ENCODE measurements at places on chromosomes 11 and 22. TPM values are rescaled to one million over a fixed set of nuclear protein-coding genes. Genes with fewer than 3 reads are reported as not detected.

- H3K4me1 ChIP-seq = no peaks in the 10 kb centered on the region
- no peaks in the 10 kb centered on the region for H3K36me3 ChIP-seq
- no peak overlapping the region for H3K27ac ChIP-seq
- H3K27me3 ChIP-seq = peaks cover 5% of the 10 kb centered on the region
Observed at GRCh38 chr22:50058906-50059880, 1.1 kb upstream of the TTLL8 start.

GRCh38 chr22:35661464-35661863 lies 13.2 kb downstream of the APOL6 start:
- H3K4me1 ChIP-seq = peaks cover 72% of the 10 kb centered on the region
- peaks cover 35% of the 10 kb centered on the region for H3K36me3 ChIP-seq
- no peak for DNase-seq
- no peaks in the 10 kb centered on the region for H3K27me3 ChIP-seq

DNA sequence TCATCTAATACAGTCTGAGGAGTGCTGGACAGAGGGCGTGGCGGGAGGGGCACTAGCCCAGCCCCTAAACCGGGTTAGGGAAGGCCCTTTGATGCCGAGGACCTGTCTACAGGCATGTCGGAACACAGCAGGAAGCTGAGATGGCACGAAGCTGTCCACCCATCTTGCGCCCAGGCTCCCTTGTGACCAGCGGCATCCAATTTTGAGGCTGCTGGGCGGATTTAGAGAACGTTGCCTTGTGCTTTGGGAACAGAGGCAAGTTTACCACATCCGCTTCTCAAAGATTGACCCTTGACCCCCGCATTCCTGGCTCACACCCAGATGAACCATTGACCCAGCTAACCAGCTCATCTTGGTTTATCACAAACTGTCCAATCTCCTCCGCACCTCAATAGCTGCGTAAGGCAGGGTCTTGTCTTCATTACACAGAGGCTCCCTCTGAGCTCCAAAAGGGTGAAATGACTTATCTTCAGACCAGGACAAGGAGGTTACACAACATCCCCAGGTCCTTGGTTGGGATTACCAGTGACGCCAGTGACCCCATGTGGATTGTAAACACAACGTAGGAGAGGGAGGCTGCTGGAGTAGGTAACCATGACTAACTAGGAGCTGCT lies 4.5 kb downstream of the FAM83F start:
- H3K27ac ChIP-seq = no peak overlapping the region
- DNase-seq = no peak
- H3K4me3 ChIP-seq = no peak overlapping the region
- H3K4me1 ChIP-seq = peaks cover 6% of the 10 kb centered on the region
- no peaks in the 10 kb centered on the region for H3K36me3 ChIP-seq
- H3K27me3 ChIP-seq = peaks cover 18% of the 10 kb centered on the region

Gene SEC14L6
- not detected for total RNA-seq

Gene PLEKHB1
- total RNA-seq = 63.2 TPM

Gene SLC17A6
- total RNA-seq = not detected

GRCh38 chr11:2518111-2518982 lies 73.5 kb downstream of the KCNQ1 start:
- no peak for DNase-seq
- H3K27ac ChIP-seq = no peak overlapping the region
- H3K4me3 ChIP-seq = no peak overlapping the region
- no peaks in the 10 kb centered on the region for H3K4me1 ChIP-seq

GRCh38 chr11:129951201-129951865 lies 51.3 kb downstream of the PRDM10 start:
- no peaks in the 10 kb centered on the region for H3K27me3 ChIP-seq
- H3K27ac ChIP-seq = no peak overlapping the region
- no peaks in the 10 kb centered on the region for H3K36me3 ChIP-seq
- DNase-seq = no peak

DNA sequence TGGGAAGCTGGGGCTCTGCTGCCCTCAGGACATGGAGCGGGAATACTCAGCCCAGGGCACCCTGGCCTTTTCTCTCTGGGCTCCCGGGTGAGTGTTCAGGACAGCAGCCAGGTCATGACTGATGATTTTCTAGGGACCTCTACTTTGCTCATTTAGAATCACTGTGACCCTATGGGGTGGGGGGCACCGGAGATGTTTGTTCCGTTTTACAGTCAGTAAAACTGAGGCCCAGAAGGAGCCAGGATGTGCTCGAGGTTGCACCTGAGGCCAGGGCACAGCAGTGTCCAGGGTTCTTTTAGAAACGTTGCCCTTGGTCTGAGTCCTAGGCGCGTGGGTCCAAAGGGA lies 48.1 kb downstream of the SMIM38 start:
- DNase-seq = no peak
- H3K36me3 ChIP-seq = no peaks in the 10 kb centered on the region
- H3K4me3 ChIP-seq = no peak overlapping the region
- H3K4me1 ChIP-seq = no peaks in the 10 kb centered on the region
- H3K27me3 ChIP-seq = no peaks in the 10 kb centered on the region

DNA sequence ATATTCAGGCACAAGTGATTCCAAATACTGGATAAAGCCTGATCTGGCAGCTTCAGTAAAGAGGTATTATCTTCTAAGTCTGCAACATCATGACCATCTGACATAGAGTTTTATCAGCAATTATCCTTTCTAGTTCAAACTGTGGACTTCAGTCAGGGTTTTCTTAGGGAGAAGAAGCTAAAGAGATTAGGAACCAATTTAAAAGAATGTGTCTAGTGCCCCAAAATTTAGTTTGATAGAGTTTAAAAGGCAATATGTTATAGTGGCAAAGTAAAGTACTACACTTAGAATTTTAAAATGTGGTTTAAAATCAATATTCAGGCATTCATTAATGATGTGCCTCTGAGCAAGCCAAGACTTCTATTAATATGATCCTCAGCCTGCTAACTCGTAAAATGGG lies 5.4 kb downstream of the PAK1 start:
- no peak for DNase-seq
- H3K27ac ChIP-seq = no peak overlapping the region
- no peak overlapping the region for H3K4me3 ChIP-seq
- no peaks in the 10 kb centered on the region for H3K36me3 ChIP-seq
- peaks cover 6% of the 10 kb centered on the region for H3K4me1 ChIP-seq

DNA sequence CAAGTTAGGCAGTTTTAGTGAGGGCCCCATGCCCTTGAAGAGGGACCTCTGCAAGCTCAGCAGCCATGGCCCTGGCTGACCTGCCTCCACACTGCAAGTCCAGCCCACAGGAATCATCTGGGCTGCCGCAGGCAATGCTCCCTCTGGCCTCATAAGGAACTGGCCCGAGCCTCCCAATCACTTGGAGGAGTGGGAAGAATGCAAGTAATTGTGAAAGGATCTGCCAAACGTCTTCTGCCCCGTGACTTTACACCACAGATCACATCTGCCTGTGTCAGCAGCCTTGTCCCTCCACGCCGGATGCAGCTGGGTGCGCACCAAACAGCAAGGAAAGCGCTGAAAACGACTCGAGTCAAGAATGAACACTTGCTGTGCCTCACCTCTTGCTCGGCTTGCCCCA lies 23.8 kb downstream of the OPCML start:
- H3K27ac ChIP-seq = no peak overlapping the region
- no peak overlapping the region for H3K4me3 ChIP-seq
- no peaks in the 10 kb centered on the region for H3K27me3 ChIP-seq
- DNase-seq = no peak

DNA sequence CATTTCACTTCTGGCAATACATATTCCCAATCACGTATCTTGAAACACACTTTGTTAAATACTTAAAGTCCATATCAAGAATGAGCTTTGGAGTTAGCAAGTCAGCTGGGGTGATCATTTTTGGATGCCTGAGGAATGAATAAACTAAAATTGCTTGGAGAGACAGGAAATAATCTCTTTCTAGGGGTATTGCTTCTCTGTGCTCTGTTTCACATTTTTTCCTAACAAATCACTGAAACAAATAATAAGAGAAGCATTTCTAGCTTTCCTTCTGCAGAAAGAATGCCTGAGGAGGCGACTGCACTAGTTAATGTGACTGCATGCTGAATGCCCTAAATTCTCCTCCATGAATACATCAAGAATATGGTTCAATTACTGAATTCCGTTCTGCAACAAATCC lies 541.4 kb upstream of the CCDC90B start:
- H3K36me3 ChIP-seq = no peaks in the 10 kb centered on the region
- DNase-seq = no peak
- no peak overlapping the region for H3K4me3 ChIP-seq
- H3K27ac ChIP-seq = no peak overlapping the region
- no peaks in the 10 kb centered on the region for H3K27me3 ChIP-seq

- no peaks in the 10 kb centered on the region for H3K27me3 ChIP-seq
- DNase-seq = no peak
- no peak overlapping the region for H3K4me3 ChIP-seq
Observed at GRCh38 chr11:45045683-45046471, 95.2 kb upstream of the TP53I11 start.

DNA sequence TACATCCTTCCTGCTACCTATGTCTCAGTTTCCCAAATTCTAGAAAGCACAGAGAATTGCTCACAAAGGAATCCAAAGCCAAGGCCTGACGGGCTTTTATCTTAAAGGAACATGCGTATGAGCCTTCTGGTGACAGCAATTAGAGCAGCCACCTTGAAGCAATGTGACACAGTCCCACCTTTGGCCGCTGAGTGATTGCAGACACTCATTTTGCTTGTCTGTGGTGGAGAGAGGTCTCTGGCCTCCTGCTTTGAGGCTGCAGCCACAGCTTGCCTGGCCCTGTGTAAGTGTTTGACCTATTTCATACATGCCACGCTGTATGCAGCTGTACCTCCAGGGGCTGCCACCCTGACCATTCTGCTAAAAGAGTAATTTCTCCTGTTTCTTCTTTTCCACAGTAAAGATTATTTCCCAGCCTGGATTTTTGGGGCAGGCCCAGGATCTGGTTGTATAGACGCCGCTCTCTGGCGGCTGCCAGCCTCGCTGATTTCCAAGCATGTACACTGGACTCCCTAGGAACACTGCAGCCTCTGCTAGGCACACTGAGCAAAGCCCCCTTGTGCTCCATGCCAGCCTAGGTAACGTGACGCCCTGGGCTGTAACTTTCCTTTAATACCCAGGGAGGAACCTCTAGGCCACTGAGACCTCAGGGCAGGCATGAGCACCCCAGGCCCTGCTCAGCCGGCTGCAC lies 1.1 kb upstream of the TMA7B start:
- no peak for DNase-seq
- peaks cover 61% of the 10 kb centered on the region for H3K36me3 ChIP-seq
- H3K27ac ChIP-seq = peak overlapping the region; percentile 34
- no peak overlapping the region for H3K4me3 ChIP-seq
- H3K27me3 ChIP-seq = no peaks in the 10 kb centered on the region

GRCh38 chr22:49789289-49790141 lies 38.2 kb downstream of the BRD1 start:
- peaks cover 43% of the 10 kb centered on the region for H3K4me1 ChIP-seq
- H3K36me3 ChIP-seq = peaks cover 58% of the 10 kb centered on the region
- no peak overlapping the region for H3K4me3 ChIP-seq
- H3K27me3 ChIP-seq = no peaks in the 10 kb centered on the region
- H3K27ac ChIP-seq = peak overlapping the region; percentile 27

DNA sequence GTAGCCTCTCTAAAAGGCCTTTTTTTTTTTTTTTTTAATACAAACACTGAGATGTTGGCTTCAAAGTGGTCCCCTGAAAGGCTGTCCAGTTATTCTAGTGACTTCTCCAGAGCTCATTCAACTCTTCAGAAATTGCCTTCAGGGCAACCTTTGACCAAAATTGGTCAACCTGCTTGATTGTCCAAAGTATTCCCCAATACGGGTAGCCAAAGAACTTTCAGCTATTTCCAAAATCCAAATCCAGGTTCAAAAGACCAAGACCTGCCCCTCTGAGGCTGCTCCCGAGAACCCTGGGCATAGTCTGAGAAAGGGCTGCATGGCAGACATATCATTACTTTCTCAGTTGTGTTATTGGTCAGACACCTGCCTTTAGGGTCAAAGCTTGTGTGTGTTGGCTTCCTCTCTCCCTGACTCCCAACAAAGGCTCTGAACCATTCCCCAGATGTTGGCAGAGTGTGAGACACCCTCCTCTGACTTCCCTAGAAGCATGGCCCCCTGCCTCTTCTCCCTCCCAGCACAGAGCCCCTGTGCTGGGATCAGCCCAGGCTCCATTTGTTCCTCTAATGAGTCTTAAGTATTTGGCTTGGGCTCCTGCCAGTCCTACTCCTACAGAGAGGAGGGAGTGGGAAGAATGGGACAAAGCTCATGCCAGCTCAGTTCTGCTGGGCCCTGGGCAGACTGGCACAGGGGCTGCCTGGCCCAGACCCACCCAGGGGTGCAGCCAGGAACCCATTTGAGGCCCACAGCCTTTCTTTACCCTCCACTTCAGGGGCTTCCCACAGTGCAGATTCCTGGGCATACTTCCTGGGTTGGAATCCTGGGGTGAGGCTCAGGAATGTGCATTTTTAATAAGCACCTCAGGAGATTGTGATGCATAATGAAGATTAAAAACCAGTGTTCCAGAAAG lies 30.3 kb downstream of the TNKS1BP1 start:
- no peaks in the 10 kb centered on the region for H3K4me1 ChIP-seq
- peaks cover 1% of the 10 kb centered on the region for H3K36me3 ChIP-seq
- no peak overlapping the region for H3K27ac ChIP-seq
- H3K4me3 ChIP-seq = no peak overlapping the region
- H3K27me3 ChIP-seq = no peaks in the 10 kb centered on the region
- no peak for DNase-seq

GRCh38 chr11:31834237-31834636 lies 23.1 kb upstream of the PAX6 start:
- no peak overlapping the region for H3K4me3 ChIP-seq
- H3K4me1 ChIP-seq = no peaks in the 10 kb centered on the region
- no peak for DNase-seq
- H3K36me3 ChIP-seq = no peaks in the 10 kb centered on the region
- H3K27me3 ChIP-seq = peaks cover 15% of the 10 kb centered on the region

- H3K27me3 ChIP-seq = no peaks in the 10 kb centered on the region
- DNase-seq = no peak
- H3K4me1 ChIP-seq = no peaks in the 10 kb centered on the region
Observed at GRCh38 chr22:48702573-48703264, 1125.0 kb downstream of the BRD1 start.

Data from CD4-positive, alpha-beta memory T cell (primary cell).